ENCODE measurements at places on chromosomes 5 and 9.

DNA sequence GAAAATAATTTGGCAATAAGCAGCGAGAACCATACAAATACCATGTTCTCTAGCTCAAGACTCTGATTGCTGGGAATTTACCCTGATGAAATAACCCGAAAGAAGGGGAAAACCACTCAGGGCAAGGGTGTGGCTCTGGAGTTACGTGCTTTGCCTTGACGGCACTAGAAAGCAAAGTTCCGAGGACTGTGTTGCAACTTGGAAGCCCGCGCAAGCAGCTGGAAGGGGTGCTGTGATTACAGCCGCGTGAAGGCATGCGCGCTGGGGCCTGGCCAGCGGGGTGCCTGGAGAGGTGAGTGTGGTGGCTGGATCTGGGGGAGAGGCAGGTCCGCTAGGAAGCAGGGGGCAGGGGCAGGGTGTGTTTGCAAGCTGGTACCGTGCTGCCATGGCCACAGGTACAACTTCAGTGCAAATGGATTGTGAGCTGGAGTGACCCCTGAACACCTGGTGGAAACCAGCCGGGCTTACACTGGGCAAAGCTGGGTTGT, 52.6 kb upstream of the CNOT6 start:
- no peak for DNase-seq

DNA sequence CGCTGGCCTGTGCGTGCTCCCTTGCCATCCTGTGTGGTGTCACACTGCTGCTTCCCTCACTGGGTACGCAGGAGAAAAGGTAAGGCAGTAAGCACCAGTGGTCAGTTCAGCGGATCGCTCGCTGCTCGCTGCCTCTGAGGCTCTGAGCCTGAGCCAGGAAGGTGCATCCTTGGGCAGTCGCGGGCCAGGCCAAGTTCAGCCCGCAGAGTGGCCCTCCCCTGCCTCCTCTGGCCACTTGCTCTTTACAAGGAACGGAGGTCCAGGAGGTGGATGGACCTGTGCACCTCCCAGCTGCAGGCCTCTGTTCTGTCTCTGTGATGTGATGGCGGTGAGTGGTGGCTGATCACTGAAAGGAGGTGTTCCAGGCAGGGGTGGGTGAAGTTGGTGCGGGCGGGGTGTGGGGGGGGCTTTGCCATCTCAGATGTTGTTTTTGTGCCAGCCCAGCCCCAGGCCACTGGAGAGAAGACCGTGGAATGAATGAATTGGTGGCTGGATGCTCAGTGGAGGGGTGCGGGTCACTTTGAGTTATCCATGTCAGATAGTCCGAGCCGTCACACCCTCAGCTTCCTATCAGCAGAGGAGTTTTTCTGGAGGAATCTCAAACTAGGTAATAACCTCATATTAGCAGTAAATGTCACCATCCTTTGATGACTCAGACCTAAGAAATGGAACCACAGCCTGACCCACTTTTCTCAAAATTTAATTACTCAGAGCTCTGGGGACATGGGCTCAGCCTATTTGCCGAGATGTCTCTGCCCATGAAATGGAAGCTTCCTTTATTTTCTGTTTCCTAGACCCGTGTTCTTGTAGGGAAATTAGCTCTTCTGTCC, 7.3 kb downstream of the COL5A1 start:
- no peak for DNase-seq

DNA sequence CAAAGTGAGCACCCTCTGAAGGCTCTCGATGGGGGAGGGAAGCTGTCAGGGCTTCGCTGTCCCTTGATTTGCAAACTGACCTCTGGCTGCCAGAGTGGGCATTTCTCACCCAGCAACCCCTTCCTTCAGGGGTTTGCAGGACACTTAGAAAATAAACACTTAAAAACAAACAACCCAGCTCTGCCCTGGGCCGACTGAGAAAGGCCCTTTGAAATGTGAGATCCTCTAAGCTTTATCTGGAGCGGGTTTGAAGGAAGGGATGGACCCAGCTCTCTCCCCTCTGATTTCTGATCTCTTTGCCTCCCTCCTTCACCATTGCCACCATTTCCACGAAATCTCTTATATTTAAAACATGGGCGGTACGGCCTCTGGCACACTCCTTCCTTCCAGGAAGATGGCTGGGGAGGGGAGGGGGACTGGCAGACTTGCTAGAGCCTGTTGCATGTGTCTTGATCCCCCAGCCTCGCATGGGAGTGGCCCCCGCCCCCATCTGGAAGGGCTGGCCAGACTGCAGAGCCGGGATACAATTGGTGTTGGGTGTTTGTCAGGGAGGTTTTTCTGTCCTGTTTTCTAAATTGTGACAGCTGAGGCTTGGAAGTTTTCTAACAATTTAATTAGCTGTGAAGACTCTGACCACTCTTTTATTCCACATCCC, 20.2 kb downstream of the OLFM1 start:
- no peak for DNase-seq

DNA sequence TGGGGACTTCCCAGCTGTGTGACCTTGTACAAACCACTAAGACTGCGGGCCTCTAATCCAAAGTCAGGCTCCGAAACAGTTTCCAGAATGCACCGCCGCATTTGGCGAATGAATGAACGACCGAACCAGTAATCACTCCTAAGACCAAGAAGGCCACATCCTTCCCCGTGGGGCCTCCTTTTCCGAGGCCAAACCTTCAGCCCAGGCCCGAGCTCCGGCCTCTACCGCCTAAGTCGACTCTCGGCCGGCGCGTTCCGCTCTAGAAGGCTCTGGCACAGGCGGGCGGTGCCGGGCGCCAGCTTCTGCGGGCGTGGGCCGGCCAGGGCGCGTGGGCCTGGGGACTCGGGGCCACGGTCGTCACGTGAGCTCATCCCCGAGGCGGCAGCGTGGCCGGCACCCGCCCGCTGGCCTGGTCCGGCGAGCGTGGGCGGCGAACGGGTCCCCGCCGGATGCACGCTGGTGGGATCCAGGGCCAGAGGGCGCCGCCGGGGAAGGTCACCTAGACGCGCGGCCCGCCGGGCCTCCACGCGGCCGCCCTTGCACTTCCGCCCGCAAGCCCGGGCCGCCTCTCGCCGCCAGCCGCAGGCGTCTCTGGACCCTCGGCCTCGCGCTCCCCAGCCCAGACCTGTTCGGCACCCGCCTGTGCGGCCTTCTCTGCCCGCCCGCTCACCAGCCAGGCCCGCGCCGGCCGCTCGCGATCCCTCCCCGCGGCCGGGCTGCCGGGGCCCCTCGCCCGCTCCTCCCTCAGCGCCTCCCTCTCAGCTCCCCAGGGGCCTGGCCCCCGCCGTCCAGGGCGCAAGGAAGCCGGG, 754 bp downstream of the VDAC1 start:
- DNase-seq: no peak

DNA sequence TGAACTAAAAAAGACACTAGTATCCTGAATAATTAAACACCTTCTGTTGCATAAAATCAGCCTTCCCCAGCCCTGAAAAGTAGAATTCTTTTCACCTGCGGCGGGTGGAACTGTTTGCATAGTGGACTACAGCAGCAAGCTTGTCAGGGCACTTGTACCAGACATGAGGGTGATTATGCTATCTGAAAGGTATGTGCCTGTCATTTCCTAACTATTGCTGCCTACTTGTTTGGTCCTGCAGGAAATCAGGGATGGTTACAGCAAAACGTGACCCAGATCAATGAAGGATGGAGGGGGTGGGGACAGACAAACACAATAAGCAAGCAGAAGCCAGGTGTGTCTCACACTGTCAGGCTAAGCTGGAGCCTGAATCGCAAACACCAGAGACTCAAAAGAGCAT, 385.6 kb downstream of the MLLT3 start:
- peak; percentile 56 for DNase-seq

- no peak for DNase-seq
Measured at GRCh38 chr9:137070906-137071275, 534 bp upstream of the SAPCD2 start.

- DNase-seq: no peak
Measured at GRCh38 chr9:6616951-6617602, 28.5 kb downstream of the GLDC start.

- DNase-seq: no peak
Measured at GRCh38 chr5:145949474-145949873, 13.1 kb downstream of the SH3RF2 start.

DNA sequence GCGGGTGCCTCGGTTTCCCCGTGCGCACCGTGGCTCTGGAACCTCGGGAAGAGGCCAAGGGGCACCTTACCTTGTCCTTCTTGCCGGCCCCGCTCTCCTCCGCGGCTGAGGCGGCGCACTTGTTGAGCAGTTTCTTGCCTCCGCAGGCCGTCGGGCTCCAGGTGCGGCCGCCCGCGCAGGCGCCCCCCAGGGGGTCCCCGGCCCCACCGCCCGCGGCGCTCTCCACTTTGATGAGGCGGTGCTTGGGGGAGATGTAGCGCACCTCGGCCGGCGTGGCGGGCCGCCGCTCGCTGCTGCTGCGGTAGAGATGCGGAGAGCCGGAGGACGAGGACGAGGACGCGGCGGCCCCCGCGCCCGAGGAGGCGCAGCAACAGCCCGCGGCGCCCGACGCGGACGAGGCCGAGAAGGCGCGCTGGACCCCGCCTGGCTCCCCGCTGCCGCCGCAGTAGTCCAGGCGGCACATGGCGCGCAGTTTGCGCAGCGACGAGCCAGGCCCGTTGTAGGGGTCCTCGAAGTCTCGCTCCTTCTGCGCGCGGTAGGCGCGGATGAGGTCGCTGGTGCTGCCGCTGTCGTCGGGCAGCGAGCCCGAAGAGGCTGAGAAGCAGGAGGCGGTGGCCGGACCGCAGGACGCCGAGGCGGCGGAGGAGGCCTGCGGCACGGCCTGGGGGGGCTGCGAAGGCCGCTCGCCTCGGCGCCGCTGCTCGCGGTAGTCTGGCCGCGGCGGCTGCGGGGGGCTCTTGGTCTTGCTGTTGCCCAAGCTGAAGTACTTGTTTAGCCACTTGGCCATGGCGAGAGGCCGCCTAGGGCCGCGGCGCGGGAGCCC, 957 bp downstream of the SHB start:
- DNase-seq: no peak

GRCh38 chr5:84688566-84688965, 303.9 kb upstream of the EDIL3 start:
- no peak for DNase-seq

DNA sequence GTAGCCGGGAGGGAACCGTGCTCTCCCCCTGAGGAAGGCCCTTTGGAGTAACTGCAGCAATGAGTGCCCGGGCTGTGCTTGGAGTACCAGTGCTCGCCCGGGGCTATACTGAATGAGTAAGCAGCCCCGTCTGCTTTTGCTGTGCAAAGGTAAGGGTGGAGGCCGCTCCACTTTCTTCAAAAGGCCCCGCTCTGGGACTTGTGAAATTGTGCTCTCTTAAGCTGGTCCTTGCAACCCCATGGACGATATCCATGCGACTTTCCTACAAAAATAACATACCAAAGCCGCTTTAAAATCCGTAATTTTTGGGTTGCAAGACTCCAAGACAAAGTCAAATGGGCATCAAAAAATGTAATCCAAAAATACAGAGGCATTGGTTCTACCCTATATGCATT, 578 bp upstream of the TNFAIP8 start:
- no peak for DNase-seq

DNA sequence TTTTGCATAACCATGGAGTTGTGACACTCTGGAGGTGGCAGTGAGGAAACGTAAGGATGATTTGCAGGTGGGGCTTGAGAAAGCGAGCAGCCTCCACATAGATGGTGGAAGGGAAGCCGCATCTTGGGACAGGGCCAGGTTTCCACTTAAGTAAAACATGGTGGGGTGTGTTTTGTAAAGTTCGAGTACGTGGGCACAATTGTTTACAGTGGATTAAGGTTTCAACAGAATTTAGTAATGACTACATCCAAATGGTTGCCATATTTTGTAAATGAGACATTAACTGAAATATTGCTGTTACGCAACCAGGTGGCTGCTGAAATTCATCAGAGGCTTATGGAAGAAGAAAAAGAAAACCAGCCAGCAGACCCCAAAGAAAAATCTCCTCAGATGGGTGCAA, 85.4 kb upstream of the IL7R start:
- DNase-seq: no peak

GRCh38 chr9:107407675-107408074, 81.9 kb downstream of the KLF4 start:
- no peak for DNase-seq

DNA sequence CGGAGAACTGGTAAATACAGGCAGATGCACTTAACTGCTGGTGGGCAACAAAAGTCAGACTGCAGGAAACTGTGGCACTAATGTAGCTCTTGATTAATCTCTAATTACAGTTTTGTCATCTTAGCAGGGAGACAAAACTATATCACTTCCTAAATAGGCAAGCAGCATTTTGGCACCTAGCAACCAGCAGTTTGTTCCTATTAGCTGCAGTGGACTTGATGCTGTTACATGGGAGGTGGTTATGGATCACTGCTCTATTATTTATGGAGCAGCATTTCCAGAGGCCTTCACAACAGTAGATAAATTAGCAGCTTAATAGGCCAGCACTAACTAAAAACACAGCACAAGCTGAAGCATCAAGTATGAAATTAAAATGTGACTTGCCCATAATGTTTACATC, 518.3 kb upstream of the ITGA1 start:
- peak; percentile 93 for DNase-seq
